Upper lobe of right lung (tissue), 1 donor: ENCODE measurements at places on chromosomes 6 and 20. TPM values are rescaled to one million over a fixed set of nuclear protein-coding genes. Genes with fewer than 3 reads are reported as not detected.
A peak's percentile ranks its signal among the peaks of the same experiment; 100 is the strongest.

- H3K4me1 ChIP-seq, result no peaks in the 10 kb centered on the region
- no peak overlapping the region for H3K4me3 ChIP-seq
- peaks cover 64% of the 10 kb centered on the region for H3K27me3 ChIP-seq
- DNase-seq, result no peak
- H3K27ac ChIP-seq, result no peak overlapping the region
- H3K36me3 ChIP-seq, result no peaks in the 10 kb centered on the region
Measured at GRCh38 chr20:46897328-46897880, 2.8 kb downstream of the EYA2 start.

DNA sequence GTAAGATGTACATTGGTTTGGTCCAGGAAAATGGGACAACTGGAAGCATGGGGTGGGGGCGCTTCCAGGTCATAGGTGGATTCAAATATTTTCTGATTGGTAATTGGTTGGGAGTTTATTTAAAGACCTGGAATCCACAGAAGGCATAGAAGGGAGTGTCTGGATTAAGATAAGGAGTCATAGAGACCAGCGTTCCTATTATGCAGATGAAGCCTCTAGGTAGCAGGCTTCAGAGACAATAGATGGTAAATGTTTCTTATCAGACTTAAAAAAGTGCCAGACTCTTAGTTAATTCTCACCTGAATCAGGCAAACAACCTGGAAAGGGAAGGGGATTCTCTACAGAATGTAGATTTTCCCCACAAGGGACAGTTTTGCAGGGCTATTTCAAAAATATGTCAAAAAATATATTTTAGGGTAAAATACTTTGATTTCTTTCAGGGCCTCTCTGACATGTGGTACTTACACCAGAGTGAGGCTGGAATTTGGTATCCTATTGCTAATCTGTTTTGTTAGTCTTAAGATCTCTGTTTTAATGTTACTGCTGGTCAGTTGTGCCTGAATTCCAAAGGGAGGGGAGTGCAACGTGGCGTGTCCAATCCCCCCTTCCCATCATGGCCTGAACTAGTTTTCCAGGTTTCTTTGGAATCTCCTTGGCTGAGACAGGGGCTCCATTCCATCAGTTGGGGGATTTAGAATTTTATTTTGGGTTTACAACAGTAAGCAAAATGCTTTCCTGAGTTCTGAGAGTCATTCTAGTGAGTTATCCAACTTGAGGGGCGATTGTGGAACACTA lies 25.1 kb downstream of the PIGT start:
- no peaks in the 10 kb centered on the region for H3K4me1 ChIP-seq
- no peak overlapping the region for H3K4me3 ChIP-seq
- DNase-seq, result no peak

GRCh38 chr6:24655215-24655614 lies 9.2 kb upstream of the KIAA0319 start:
- H3K4me3 ChIP-seq, result no peak overlapping the region
- H3K27me3 ChIP-seq, result no peaks in the 10 kb centered on the region
- H3K36me3 ChIP-seq, result peaks cover 49% of the 10 kb centered on the region
- H3K4me1 ChIP-seq, result peaks cover 5% of the 10 kb centered on the region
- DNase-seq, result no peak

- H3K27ac ChIP-seq, result peak overlapping the region; percentile 55
- H3K4me3 ChIP-seq, result peak overlapping the region; percentile 1
- H3K27me3 ChIP-seq, result peaks cover 11% of the 10 kb centered on the region
- DNase-seq, result peak; percentile 88
- no peaks in the 10 kb centered on the region for H3K36me3 ChIP-seq
Measured at GRCh38 chr20:62602550-62602949, 39.8 kb upstream of the SLCO4A1 start.

DNA sequence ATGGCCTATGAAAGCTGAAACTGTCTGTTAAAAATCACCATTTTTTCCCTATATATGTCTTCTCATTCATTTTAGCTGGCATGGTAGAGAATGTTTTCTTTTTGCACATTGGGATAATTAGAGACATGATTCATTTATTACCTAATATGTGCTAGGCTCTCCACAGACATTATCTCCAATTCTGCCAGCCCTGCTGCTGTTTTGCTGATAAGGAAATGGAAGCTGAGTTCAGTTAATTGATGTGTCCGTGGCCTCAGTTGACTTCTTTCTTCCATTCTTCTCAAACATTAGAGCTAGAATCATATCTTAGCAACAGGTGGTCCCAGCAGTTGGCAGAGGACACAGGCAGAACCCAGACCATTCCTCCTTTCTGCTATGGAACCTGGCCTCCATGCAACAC lies 644.1 kb upstream of the CITED2 start:
- no peaks in the 10 kb centered on the region for H3K36me3 ChIP-seq
- no peak for DNase-seq
- H3K27me3 ChIP-seq, result no peaks in the 10 kb centered on the region
- no peaks in the 10 kb centered on the region for H3K4me1 ChIP-seq

DNA sequence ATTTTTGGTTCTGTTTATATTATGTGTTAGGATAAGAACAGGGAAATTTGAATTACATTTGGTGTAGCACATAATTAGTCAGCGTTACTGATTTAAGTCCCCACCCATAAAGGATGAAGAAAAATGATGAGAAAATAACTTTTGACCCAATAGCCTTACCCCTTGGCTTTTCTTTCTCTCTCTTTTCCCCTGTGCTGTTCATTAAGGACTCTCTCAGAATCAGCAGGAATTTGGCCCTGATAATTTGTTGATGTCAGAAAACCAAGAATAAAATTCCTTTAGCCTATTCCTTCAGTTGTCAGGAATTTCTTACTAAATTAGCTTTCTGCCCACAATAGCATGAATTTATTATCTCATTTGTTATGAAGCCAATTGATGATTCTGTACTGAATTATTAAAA lies 18.5 kb downstream of the PLCB1 start:
- peaks cover 11% of the 10 kb centered on the region for H3K4me1 ChIP-seq
- no peaks in the 10 kb centered on the region for H3K36me3 ChIP-seq
- no peaks in the 10 kb centered on the region for H3K27me3 ChIP-seq

The ADGRB3 gene
- total RNA-seq, result 3.5 TPM

The DEFB124 gene
- not detected for total RNA-seq

The FOXS1 gene
- total RNA-seq, result 3.3 TPM

The TDP2 gene
- total RNA-seq, result 42.3 TPM

The KCNK15 gene
- 1.1 TPM for total RNA-seq
